ENCODE measurements at places on chromosomes 2 and 18.

- DNase-seq: peak; percentile 94
These were observed 110.6 kb upstream of the PXDN start for GRCh38 chr2:1854729-1855547.

DNA sequence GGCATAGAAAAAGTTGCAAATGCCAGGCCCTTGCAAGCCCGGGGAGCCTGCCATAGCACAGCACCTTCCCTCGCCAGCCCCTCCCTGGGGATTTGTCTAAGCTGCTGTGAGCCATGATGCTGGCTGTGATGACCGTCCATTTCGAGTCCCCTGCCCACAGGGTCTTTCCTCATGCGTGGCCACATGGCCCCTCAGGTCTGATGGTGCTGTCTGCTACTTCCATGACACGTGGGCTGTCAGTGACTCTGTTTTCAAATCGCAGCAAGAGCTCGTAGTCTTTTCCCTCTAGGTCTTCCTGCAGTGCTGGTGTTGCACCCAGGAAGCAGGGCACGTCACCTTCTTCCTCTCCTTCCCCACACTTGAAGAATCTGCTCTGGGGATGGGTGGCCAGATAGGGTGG, 15.5 kb upstream of the GNAL start:
- no peak for DNase-seq

DNA sequence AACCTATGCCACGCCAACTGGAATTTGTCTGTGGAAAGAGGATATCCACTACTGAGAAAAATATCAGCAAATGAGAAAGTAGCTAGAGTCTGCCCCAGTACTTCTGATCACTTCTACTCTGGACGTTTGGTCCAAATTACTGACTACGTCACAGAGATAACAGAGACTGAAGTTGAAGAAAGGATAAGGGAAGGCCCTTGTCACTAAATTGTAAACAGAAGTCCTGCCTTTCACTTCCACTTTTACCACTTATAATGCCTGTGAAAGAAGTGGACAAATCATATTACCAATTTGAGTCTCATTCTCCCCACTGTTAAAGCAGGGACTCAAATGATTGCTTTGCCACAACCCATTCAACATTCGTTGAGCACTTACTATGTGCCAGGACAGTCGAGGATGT, 173.9 kb upstream of the ERBB4 start:
- DNase-seq: no peak

GRCh38 chr2:197212344-197213262, 98.0 kb downstream of the ANKRD44 start:
- no peak for DNase-seq

- no peak for DNase-seq
These were observed 125.3 kb upstream of the SLC39A10 start for GRCh38 chr2:195531754-195532153.

- DNase-seq: no peak
These were observed 101.7 kb upstream of the RBBP8 start for GRCh38 chr18:22831441-22831904.

DNA sequence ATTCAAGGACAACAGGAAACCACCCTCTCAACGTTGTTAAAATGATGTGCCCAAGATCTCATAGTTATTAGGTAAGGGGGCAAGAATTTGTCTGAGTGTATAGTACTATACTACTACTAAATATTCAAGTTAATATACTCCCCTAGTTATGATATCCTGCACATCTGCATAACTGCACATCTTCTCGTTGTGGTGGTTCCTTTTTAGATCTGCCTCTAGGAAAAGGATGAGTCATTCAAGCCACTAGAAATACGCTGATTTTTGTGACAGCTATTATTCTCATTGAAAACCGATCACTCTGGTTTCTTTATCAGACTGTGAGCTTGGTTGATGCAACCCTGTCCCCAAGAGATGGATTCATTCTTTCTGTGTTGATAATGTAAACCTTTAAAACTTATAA, 1067.0 kb upstream of the FANCL start:
- no peak for DNase-seq
